ENCODE measurements at places on chromosomes 5 and 9.

DNA sequence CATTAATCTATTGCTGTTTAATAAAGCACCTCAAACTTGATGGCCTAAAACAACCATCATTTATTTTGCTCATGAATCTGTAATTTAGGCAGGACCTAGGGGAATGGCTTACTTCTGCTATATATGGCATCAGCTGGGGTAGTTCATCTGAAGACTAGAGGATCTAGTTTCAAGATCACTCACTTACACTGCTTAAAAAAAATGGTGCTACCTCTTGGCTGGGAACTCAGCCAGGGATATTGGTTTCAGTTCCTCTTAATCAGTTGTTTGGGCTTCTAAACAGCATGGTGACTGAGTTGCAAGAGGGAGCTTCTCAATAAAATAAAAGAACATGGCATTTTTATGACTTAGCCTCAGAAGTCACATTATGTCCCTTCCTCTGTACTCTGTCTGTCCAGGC is 142.0 kb downstream of the FAM114A2 start:
- no peak for DNase-seq

DNA sequence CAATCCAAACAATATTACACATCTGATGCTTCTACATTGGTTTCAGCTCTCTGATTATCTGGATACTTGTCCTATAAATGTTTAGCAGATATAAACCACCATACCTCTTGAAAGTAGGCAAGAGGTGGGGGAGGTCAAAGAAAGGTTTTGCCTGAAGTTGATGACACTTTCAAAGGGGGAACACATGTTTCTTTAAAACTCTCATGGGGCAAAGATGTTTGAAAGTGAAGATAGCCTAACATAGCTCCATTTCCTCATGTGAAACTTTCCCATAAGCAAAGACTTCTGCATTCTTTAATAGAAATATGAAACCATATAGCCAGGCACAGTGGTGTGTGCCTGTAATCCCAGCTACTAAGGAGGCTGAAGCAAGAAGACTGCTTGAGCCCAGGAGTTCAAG is 62.1 kb downstream of the CETN3 start:
- no peak for DNase-seq

DNA sequence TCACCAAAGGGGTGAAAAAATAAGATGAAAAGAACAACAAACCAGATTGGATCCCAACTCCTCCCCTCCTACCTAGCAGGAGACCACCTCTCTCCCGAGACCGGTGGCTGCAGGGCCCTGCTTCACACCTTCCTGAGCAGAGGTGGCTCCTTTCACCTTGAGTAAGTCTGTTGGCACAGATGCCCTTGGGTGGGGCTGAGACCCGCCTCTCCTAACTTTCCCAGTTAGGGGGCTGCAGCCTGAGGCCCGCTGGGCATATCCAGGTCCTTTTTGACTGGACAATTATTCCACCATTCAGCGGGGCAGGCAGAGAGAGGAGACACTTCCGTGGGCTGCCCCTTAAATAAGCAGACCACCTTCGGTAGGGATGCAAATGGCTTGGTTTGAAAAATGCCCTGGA is 1.3 kb downstream of the SLC25A48 start:
- no peak for DNase-seq

- no peak for DNase-seq
Measured at GRCh38 chr9:87193151-87193550, 245.8 kb upstream of the GAS1 start.

DNA sequence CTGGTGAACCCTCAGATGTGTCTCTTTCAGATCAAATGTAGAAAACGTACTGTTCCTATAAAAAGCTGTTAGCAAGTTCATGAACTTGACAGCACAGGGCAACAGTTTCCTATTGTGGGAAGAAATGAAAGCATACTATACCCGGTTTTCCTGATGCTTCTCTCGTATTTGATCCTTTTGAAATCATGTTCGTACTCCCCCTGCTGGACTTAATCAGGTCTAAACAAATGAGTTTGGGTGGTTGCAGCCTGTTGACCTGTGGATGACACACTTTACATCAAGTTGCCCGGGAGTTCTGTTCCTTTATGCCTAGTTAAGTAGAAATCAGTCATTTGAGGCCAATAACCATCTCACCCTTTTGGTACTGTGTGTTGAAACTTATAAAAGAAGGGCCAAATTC is 1992.3 kb downstream of the MAT2B start:
- no peak for DNase-seq

- DNase-seq = peak; percentile 47
Measured at GRCh38 chr5:16617274-16617968, 624 bp upstream of the RETREG1 start.

DNA sequence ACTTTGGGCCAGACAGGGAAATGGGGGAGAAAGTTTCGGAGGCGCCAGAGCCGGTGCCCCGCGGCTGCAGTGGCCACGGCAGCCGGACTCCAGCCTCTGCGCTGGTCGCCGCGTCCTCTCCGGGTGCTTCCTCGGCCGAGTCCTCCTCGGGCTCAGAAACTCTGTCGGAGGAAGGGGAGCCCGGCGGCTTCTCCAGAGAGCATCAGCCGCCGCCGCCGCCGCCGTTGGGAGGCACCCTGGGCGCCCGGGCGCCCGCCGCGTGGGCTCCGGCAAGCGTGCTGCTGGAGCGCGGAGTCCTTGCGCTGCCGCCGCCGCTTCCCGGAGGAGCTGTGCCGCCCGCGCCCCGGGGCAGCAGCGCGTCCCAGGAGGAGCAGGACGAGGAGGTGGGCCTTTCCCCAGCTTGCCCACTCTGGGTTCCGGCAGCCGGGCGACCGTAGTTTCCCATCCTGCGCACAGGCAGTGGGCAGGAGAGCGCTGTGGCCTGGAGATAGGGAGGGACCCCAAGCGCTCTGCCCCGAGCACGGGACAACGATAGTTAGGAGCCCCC is 516 bp downstream of the MAST4 start:
- DNase-seq = no peak

GRCh38 chr9:135923508-135923907 is 16.2 kb upstream of the CAMSAP1 start:
- DNase-seq = no peak

DNA sequence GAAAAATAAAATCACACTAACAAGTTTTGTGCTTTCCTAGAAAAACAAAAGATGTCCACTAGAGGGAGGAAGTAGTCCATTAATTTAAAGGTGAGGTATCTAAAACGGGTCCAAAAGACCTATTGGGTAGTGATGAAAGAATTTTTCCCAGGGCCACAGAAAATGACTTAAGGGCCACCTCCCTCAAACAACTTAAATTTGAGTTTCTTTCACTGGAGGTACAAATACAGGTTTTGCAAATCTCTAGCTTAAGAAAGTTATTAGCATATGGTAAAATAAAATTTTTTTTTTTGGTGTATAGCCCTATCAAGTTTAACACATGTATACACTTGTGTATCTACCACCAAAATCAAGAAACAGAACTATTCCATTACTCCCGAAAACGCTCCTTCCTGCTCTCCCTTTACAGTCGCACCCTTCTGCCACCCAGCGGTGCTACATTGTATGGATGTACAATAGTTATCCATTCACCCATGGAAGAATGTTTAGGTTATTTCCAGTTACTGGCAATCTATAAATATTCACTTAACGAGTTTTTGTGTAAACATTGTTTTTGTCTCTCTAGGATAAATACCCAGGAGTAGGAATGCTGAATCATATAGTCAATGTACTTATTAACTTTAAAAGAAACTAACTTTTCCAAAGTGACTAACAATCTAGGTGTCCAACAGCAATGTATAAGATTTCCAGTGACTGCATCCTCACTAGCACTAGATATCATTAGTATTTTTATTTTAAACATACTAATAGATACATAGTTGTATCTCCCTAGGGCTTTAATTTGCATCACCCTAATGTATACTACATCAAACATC is 21.9 kb downstream of the DEPDC1B start:
- no peak for DNase-seq

DNA sequence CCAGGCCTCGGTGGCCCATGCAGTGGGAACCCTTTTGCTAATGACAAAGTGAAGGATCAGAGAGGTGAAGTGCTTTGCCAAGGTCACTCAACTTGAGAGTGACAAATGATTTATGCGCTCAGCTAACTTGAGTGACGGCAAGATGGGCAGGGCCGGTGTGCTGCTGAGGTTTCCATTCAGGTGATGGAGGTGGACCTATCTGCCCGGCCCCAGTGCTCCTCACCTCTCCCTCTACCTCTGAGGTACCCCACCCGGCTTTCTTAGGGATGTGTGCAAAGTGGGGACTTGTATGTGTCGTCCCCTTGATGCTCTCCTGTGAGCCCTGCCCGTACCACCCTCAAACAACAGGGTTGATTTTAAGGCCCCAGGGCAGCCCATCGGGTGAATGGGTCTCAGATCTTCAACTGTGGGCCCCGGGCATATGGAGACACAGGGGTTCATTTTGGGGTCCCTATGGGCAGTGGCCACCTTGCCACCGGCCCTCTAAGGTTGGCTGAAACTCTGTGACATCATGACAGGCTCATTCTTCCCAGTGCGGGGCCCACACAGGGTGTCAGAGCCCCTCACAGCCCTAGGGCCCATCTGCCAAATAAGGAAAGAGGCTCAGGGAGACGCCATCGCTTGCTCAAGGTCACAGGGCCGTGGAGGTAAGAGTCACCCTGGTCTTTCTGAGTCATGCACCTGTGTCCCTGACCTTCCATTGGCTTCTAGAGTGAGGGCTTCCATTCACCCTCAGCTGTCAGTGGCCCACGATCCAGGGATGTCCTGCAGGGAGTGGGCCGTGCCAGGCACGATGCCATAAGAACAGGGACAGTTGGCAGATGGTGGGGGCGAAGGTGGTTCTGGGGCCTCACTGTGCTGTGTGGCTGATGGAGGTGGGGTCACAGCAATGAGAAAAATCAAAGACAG is 170.6 kb upstream of the MVB12B start:
- no peak for DNase-seq

DNA sequence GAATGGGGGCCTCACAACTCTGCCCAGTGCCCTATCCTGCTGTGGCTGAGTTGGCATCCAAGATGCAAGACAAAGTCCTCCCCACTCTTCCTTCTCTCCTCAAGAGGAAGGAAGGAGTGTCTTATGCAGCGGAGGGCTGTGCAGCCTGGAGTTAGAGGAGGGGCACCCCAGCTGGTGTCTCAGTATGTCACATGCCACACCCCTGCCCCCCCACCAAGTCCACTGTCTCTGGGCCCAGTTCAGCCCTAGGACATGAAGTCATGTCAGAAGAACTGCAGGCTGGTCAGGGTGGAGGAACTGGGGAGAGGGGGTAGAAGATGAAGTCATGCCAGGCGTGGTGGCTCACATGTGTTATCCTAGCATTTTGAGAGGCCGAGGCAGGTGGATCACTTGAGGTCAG is 28.0 kb upstream of the SLC28A3 start:
- no peak for DNase-seq

GRCh38 chr5:67319935-67320725 is 123.5 kb upstream of the CD180 start:
- DNase-seq = no peak

GRCh38 chr5:60699609-60700415 is at the start of gene DEPDC1B:
TSS of gene DEPDC1B (minus strand) at chr5:60700166. CDS start at chr5:60700093, 73 bp downstream.
- DNase-seq = peak; percentile 77

- no peak for DNase-seq
Measured at GRCh38 chr5:118844351-118844750, 144.0 kb downstream of the DTWD2 start.

- DNase-seq = no peak
Measured at GRCh38 chr9:11142965-11143738, 530.4 kb upstream of the PTPRD start.

GRCh38 chr9:113343732-113344231 is 3.7 kb upstream of the WDR31 start:
- no peak for DNase-seq

GRCh38 chr5:28743025-28743715 is 1704.8 kb upstream of the CDH9 start:
- DNase-seq = no peak

- no peak for DNase-seq
Measured at GRCh38 chr9:125850763-125851162, 103.6 kb downstream of the PBX3 start.
